ENCODE measurements at places on chromosomes 11 and 22.

GRCh38 chr22:31151872-31152271 is 8.1 kb upstream of the RNF185 start:
- DNase-seq = no peak

DNA sequence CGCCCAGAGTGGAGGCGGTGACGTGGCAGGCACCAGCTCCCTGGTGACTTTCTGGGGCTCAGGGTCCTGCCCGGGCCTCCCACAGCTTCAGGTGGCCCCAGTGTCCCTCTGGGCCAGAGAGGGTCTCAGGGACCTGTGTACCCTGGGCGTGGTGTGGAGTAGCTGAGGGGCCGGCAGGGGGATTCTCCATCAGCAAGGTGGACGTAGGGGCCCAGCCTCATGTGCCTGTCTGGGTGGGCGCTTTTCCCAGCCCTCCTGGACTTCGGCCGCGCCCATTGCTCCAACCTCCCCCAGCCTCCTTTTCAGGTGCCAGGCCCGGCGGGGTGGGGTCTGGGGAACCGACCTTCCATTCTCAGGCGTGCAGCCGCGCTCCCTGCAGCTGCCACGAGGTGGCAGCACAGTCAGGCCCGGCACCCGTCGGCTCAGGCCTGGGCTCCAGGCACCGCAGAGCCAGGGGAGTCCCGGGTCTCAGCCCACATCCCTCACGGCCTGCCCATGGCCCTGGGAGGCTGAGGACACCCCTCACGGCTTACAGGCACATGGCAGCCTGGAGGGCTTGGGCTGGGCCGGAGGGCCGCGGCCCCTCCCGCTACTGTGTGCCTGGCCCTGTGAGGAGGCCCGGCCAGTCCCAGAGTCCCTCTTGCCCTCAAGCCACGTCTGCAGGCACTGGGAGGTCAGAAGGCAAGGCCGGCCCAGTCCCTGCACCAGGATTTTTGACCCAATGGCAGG is 19.9 kb upstream of the MUC5B start:
- no peak for DNase-seq

- DNase-seq = no peak
Observed at GRCh38 chr22:46824344-46824909, 62.0 kb downstream of the TBC1D22A start.

DNA sequence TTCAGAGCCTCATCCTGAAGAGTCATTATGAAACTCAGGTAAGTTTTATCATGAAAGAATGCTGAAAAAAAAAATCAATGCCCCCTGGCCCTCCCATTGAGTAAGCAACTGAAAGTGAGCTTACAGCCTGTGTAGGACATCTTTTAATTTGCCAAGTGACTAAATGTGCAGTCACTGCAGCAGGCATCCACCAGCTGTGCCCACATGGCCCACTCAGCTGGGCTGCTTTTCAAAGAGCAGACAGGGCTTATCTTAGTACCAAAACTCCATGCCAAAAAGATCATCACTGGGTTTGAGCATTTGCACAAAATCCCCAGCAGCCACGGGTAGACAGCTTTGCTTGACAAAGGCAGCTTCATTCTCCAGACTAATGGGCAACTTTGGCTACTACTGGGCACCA is 709.7 kb downstream of the NTM start:
- no peak for DNase-seq

- no peak for DNase-seq
Observed at GRCh38 chr11:60816590-60817157, 25.2 kb upstream of the CCDC86 start.

- DNase-seq = no peak
Observed at GRCh38 chr11:128521682-128522054, 65.7 kb downstream of the ETS1 start.

DNA sequence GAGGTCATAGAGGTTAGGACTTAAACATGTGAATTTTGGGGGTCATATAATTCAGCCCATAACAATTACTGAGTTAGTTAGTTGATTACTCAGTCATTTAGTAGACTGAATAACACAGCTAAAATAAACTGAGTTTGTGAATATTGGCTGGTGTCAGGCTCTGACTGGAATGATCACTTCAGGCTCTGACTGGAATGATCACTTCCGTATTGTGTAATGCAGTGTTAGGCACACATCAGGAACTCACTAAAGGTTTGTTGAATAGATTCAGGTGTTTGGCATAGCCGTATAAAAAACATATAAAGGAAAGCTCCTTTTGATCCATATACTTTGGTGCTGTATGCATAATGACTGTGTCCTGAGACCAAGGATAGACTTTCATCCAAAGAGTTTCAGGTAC is 610.5 kb downstream of the INSC start:
- DNase-seq = no peak

GRCh38 chr11:93370260-93370659 is 39.7 kb downstream of the DEUP1 start:
- DNase-seq = no peak

DNA sequence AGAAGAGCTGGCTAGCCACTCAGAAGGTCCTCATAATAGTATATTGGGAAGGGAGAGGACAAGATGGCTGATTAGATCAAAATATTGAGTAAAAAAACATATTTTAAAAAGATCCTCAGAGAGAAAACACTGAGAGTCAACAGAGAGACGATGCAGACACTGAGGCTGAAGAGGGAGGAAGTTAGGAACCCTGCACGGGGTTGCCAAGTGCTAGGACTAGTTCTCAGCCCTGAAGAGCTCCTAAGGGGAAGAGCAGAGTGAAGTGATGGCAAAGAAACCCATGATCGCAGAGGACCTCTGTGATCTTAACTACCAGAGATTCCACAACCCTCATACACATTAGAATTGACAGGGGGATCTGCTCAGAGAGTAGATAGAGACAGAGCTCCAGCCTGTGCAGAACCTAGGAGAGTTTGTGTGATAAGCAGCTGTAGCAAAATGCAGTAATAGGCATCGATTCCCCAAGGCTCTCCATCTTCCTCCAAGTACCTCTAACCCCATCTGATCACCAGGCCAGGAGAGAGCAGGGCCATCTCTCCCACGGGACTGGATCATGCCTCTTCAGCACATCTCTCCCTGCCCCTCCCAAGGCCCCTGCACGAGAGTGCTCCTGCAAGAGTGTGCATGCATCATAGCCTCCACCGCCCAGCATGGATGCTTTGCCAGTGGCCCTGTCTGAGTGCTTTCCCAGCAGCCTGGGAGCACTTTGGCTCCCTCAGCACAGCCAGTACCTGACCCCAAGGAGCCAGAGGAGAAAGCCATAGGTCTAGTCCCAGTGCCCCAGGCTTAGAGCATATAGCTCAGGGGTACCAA is 41.2 kb upstream of the ARL14EP start:
- DNase-seq = no peak

- no peak for DNase-seq
Observed at GRCh38 chr11:122363296-122363695, 247.3 kb upstream of the BLID start.

DNA sequence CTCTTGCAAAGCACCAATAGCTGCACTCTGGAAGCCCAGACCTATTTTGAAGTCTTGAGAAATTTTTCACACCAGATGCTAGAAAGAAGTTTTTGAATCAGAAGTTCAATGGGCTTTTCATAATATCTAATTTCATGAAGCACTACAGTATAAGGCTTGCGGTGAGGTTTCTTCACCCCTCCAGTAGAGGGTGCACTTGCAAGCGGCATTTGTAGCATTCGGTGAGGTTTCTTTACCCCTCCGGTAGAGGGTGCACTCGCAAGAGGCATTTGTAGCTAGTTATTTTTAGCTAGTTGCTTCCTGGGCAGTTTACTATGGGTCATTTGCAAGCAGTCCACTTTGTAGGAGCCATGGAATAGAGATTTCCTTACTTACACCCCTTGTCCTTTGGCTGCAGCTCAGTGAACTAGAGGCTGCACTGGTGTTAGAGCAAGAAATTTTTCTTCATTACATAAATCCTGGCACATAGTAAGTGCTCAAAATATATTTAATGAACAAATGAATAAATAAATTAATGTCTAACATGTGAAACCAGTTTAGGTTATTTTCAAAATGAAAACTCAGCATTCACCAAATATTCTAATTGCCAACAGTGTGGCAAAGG is 7.8 kb upstream of the NOX4 start:
- DNase-seq = no peak

Measured in nucleus accumbens (tissue), 56 donors.